Inflammatory macrophage treated with lipopolysaccharide for 1 hour (primary cell): ENCODE measurements at places on chromosomes 5 and 9.
A peak's percentile ranks its signal among the peaks of the same experiment; 100 is the strongest.

- DNase-seq = no peak
These were observed 64.4 kb downstream of the PPARGC1B start for GRCh38 chr5:149794487-149794971.

- no peak for DNase-seq
These were observed 761 bp upstream of the DNAJC25 start for GRCh38 chr9:111630182-111630963.

GRCh38 chr5:4205398-4205797 is 609.8 kb downstream of the IRX1 start:
- DNase-seq = no peak

DNA sequence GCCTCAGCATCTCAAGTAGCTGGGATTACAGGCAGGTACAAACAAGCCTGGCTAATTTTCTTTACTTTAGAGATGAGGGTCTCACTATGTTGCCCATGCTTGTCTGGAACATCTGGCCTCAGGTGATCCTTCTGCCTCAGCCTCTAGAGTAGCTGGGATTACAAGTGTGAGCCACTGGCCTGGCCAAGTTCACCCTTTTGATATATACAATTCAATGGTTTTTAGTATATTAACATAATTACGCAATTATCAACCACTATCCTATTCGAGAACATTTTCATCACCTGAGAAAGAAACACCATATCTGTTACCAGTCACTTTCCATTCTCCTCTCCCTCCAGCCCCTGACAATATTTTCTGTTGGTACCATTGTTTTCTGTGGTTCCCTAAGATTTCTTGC is 3.7 kb upstream of the CDC23 start:
- no peak for DNase-seq

DNA sequence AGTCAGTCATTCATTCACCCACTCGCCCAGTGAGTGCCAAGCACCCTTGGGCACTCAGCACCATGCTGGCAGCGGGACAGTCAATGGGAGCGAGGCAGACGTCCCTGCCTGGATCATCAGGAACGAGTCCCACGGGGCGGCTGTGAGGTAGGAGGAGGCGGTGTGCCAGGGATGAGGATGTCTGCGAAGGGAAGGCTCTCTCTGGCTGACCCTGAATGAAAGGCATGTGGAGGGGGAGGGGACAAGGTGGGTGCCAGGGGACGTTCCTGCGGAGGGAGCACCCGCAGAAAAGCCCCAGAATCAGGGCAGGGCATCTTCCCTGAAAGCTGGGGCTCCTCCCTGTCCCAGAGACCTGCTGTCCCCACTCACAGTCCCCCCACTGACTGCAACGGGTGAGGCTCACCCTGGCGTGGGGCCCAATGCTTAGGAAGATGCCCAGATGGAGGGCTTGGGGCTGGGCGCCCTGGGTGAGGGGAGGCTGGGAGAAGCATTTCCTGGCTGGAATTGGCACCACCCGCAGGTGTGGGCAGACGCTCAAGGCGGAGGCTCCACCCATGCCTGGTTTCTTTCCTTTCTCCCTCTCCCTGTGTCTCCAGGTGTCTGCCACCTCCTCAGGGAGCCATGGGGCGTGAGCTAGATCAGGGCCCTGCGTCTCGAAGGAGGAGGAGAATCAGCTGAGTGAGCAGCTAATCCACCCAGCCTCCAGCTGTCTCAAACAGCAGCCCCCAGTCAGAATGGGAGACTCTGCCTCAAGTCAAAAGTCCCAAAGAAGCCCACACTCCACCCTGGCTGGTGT is 179.0 kb upstream of the PPP1R26 start:
- DNase-seq = no peak

DNA sequence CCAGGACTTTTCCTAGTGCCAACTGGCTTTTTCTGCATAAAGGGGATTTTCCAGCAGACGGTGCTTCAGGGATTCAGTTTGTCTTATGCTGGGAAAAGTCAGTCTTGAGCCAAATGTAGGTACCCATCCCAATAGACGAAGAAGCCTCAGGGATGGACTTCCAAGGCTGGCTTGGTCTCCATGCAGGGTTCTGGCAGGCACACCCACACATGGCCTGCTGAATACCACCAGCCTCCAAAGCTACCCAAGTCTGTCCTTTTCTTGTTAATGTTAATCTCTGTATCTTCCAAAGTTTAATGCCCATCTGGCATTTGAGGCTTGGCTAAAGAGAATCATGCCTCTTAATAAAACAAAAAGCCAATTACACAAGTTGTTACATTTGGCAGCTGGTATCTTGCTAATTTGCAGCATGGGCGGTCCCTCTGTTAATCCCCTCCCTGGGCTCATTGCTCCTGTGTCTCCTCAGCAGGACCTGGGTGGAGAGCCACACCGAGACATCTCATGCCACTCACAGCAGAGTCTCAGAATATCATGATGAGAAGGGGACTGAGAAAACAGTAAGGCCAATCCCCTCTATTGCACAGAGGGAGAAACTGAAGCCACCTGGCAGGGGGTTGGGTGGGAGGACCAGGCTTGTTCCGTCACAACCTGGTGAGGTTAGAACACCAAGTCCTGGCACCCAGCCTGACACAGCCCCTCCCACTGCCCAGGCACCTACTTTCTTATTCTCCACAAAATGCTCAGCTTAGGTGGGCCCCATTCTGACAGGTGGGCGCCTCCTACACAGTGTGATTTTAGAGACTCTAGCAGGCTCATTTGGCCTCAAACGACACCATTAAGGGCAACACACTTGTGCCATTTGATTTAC is 243.2 kb downstream of the FSTL4 start:
- DNase-seq = no peak

DNA sequence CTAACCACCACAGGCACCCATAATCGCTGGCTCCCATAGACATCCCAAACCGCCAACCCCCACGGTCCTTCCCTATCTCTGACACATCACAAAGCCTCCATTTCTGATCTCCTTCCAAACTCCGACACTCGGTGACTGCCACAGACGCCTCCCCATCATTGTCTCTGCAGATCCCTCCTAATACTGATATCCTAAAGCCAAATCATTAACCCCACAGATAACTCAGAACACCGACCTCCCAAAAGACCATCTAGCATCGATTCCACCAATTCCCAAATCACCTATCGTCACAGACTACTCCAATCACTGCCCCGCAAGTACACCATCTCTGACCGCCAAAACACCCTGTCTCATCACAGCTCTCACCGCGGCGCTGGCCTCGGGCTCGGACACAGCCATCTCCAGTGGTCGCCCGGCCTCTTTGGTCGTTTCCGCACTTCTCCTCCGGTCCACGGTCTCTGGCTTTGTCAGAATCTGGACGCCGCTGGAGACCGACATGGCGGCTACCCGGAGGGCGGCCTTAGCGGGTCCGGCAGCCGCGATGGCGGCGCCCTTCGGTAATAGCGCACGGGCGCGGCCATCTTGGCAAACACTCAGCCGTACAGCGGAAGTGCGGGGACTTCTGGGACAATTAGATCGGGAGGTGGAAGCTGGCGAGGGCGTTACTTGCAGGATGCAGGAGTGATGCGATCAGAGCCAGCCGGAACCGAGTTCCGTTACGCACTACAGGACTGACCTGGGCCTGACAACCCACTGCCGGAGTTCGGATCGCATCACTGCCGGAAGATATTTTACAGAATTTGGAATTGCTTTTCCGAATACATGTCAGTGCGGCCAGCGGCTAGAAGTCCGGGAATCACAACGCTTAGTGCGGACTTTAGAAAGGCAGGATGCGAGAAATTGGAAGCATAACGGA is at the start of gene ZFP37:
Gene ZFP37, minus strand, starts transcription at position 534 of the 916 bp plus-strand sequence. Its CDS starts 36 bp downstream, at position 498.
- DNase-seq = peak; percentile 59

GRCh38 chr5:158819095-158819494 is 280.6 kb downstream of the EBF1 start:
- no peak for DNase-seq

DNA sequence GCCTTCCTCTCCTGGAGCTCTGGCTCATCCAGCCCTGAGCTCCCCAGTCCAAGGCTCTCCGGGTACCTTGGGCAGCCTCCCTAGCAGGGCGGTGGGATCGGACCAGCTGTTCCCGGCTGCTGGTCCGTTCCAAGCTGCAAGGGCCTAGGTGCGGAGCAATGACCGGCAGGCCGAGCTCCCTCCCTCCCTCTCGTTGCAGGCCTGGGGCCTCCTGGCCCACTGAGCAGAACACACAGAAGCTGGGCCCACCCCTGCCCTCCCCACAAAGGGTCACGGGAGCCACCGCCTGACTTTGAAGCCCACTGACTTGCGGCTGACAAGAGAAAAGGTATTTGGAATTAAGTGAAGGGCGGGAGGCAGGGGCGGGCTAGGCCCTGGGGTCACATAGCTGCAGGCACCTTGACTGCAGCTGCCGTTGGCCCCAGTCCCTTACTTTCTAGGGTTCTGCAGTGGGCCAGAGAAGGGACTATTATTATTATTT is 104.7 kb upstream of the IER5L start:
- DNase-seq = no peak

DNA sequence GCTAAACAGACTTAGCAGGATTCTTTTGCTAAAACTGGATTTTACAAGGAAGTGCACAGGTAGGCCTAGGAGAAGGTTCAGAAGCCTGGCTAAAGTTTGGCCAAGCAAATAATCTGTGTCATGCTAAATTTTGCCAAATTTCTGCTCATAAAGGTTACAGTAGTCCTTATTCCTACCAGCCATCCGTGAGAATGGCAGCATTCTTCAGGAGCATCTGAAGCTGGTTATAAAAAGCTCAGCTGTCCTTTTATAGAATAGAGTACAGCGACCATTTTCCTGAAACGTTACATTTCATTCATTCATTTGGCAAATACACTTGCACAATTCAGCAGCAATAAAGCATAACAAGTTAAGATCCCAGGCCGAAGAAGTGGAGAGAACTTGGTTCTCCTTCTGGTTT is 6.9 kb downstream of the GSN start:
- no peak for DNase-seq

DNA sequence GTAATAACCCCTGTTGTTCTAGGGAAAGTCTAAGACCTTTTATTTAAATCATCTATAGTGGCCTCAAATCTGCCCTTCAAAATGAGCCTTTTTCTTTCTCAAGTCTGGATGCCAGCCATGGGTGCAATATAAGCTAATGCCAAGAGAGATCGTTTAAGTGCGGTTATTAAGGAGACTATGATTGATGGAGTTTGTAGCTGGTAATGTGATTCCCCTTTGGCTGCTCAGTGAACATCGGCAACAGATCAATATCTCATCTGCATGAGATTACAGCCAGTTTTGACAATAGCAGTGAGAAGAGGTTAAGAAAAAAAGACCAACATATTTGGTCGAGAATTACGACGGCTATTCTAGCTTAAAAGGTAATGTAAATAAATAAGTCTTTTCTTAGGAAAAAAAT is 1049.4 kb upstream of the NUDT12 start:
- no peak for DNase-seq

DNA sequence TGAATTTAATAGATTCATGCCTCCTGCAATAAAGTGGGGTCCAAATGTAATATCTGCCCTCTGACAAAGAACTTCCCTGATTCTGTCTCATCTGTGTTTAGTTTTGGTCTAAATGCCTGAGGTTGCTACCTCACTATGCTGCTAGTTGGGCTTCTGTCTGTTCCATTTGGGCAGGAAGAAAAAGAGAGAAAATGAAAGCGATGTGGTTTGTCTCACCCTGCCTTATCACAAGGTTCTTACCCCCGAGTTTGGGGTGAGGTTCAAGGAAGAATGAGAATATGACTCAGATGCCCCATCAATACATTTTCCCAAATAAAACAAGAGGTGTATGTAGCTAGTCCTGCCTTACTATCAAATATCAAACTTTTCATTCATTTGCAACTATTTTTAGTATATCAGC is 132.1 kb upstream of the MTAP start:
- DNase-seq = no peak

DNA sequence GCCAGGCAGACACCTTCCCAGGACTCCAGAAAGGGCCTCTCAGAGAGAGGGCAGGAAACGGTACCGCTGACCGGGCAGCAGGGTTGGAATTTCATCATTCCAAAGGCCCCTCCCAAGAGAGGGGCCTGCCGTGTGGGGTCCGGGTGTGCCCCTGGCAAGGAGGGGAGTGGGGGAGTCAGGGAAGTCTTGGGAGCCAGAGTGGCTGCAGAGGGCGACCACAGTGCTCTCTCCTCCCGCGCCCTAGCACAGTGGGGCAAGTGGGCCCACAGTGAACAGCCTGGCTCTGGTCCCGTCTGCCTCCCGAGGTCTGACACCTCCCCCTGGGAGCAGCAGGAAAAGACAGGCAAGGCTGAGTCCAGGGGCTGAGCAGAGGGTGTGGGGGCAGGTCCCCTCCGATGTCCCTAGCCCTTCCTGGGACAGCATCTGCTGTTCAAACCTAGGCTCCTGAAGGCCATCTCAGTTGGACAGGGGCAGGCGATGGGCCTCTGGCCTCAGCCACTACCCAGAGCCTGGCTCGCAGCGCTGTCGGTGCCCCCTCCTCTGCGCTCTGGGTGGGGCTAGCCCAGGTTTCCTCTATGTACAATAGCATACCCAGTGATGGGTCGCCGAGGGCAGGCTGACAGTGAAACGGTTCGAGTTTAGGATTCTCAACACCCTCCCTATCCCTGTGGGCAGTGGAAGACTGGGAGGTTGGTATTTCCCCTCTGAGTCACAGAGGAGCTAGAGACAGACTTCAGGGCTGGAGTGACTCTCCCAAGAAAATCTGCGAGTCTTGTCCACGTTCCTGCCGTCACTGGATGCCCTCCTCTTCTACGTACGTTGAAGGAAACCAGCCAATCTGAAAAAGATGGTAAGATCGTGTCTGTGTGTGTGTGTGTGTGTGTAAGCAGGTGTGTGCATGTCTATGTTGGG is 25.4 kb upstream of the SARDH start:
- no peak for DNase-seq

GRCh38 chr5:68744206-68744605 is 349.6 kb upstream of the SLC30A5 start:
- no peak for DNase-seq

DNA sequence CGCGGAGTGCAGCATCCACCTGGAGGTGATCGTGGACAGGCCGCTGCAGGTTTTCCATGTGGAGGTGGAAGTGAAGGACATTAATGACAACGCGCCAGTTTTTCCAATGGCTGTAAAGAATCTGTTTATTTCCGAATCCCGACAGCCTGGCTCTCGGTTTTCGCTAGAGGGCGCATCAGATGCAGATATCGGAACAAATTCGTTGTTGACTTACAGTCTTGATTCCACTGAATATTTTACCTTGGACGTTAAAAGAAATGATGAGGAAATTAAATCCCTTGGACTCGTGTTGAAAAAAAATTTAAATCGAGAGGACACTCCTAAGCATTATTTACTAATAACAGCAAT is 611 bp downstream of the PCDHA3 start:
- no peak for DNase-seq

DNA sequence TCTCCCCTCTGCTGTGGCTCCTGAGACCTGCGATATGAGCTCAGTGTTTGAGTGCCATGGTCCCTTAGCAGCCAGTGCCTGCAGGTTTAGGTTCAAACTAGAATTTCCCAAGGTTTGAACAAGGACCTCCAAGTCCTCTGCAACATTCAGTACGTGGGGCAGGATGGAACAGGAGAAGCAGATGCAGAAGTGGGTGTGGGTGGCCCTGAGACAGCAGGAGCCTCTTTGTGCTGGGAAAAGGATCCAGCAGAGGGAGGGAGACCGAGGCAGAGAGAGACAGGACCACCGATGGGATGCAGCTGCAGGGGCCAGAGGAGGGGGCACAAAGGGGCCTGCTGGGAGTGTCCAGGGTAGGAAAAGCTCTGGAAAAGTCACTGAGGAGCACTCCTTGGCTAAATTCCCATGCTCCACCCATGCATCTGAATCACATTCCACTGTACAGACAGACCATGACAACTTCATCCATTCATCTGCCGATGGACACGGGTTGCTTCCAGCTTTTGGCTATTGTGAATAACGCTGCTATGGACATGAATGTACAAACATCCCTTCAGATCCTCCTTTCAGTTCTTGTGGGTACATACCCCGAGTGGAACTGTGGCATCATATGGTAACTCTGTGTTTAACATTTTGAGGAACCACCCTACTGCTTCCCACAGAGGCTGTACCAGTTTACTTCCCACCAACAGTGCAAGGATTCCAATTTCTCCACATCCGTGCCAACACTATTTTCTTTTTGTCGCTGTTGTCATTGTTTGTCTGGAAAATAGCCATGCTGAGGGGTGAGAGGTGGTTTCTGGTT is 26.7 kb upstream of the SUSD3 start:
- DNase-seq = peak; percentile 83
